ENCODE measurements at places on chromosomes 11 and 22.

GRCh38 chr11:131916638-131917037 lies 546.2 kb downstream of the NTM start:
- no peak for DNase-seq

DNA sequence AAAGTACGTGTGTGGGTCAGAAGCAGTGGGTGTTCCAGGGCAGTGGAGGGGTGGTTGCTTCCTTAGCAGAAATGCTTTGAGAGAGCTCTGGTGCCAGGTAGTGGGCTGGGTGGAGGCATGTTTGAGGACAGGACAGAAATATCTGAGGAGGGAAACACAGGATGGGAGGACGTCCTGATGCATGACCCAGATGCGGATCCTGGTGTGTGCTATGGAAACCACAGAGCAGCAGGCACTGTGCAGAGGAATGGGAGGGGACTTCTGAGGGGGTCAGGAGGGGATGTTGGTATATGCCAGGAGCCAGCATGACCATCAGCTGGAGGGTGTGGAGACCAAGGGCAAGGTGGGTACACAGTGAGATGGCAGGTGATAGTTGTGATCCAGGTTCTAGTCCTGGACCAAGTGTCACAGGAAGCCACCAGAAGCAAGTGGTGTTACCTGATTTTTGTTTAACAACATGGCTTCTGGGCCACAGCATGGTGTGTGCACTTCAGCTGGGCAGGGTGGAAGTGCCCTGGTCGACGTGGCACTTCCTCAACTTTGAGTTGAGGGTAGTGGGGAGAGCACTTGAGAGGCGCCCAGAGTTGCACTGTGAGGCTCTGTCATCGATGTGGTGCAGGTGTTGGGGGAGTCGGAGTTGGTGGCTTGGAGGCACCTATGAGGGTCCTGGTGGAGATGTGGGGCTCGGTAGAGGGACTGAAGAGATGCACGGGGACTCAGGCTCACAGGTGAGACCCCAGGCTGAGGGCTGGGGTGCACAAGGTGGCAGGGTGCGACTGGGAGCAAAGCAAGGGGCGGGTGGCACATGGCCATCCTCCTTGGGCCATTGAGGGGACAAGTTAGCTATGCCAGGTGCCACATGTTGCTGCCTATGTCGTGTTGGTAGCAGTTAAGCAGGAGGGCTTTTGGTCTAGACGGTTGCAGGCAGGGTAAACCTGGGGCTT lies 7.5 kb downstream of the DGCR8 start:
- no peak for DNase-seq

DNA sequence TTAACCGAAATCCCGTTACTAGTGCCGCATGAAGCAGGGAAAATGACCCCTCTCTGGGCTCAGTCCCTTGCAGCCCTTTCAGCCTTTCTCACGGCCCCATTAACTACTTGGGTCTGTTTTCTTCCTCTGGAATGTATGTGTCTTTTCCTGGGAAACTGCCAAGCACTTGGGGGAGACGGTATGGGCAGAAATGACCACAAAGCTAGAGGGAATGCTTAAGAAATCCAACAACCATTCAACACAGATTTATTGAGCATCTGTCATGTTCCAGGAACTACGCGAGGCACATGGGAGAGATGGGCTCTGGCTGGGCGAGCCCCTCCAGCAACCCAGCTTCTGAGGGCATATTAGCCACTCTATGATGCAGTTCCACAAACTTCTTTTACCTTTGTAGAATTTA lies 462.6 kb downstream of the BUD13 start:
- no peak for DNase-seq

DNA sequence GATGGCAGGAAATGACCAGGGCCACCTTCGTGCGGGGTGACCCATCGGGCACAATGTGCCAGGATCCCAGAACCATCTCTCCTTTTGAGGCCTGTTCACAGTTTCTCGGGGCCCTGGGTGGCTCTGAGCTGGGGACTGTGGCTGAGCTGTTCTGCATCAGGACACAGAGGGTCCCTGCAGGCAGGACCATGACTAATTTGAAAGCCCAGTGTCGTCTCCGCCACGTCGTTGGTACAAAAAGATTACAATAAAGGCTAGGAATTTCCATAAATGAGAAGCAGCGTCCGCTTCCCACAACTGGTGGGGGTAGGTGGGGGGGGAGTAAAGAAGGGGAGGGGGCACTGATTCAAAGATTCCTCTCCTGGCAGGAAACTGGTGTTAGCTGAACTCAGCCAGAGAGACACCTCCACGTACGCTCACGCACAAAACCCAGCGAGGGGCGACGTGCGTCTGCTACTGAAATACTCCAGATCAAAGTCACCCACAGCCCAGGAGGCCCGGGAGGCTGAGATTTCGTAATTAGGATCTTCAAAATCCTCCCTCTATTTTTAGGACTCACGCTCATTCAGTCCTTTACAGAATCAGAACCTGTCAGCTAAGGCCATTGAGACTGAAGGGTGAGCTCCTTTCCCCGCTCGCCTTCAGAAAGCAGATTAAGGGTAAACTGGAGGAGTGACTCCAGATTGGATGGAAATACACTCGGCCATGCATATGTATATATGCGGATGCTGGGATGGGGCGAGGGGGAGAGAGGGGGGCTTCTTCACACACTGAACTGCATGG lies 11.0 kb downstream of the MN1 start:
- DNase-seq: no peak

- no peak for DNase-seq
Measured at GRCh38 chr11:104152941-104153505, 10.9 kb downstream of the PDGFD start.

GRCh38 chr11:129699711-129700304 lies 115.8 kb upstream of the TMEM45B start:
- no peak for DNase-seq

GRCh38 chr11:2987881-2988861 lies 4.0 kb downstream of the NAP1L4 start:
- no peak for DNase-seq

DNA sequence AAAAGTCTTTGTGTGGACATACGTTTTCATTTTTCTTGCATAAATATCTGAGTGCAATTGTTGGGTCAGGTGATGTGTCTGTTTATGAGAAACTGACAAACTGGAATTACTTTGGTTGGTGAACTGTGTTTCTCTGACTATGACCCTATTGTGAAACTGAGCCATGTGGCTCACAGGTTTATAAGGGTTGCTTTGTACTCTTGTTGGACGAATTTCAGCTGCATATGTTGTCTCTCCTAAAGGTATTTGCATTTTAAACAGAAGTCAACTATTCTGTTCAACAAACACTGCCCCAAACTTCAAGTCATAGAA lies 34.4 kb upstream of the RASD2 start:
- no peak for DNase-seq

- no peak for DNase-seq
Measured at GRCh38 chr11:62393735-62394134, 25.1 kb upstream of the SCGB1A1 start.

DNA sequence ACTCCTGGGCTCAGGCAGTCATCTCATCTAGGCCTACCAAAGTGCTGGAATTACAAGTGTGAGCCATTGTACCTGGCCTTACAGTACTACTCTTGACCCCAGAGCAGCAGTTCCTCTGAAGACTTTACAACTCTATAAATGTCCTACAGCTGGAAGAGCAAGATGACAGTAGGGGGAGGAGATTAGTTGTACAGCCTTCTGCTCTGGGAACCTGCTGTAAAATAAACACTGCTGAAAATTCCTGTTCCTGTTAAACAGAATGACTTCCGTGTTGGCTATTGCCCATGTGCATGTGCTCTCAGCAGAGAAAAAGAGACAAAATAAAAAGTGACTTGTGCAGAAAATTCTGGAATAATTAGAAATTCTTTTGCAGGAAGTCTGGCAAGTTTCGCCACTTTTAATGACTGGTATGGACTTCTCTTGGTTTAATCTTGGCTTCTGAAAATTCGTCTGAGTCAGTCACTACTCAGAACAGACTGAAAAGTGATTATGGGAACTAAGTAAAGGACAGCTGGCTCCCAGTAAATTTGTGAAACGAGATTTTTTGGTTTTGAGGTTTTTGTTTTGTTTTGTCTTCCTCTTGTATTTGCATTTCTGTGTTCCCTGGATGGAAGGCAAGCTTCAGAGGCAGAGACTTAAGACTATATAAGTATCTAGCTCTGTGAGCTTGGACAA lies 955.7 kb downstream of the DLG2 start:
- DNase-seq: no peak

- DNase-seq: no peak
Measured at GRCh38 chr22:39528681-39529486, 3.7 kb downstream of the RPS19BP1 start.

GRCh38 chr11:113994077-113994954 lies 19.4 kb downstream of the HTR3A start:
- DNase-seq: no peak

- DNase-seq: no peak
Measured at GRCh38 chr11:92978271-92979111, 9.0 kb downstream of the MTNR1B start.

- DNase-seq: no peak
Measured at GRCh38 chr11:69414773-69415187, 66.7 kb upstream of the LINC01488 start.

DNA sequence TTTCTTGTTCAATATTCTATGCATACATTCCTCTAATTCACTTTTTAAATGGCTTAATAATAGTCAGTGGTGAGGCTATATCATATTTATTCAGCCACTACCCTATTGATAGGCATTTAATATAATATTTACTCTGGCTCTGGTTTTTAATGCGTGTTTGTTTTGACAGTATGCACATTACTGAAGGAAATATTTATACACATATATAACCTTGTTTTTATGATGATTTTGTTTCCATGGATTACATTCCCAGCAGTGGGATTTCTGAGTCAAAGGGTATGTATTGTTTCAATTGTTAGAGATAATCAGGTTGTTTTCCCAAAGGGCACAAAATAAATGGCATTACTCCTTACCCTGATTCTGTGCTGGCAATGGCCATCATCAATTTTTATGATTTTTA lies 105.8 kb downstream of the UVRAG start:
- DNase-seq: no peak

- no peak for DNase-seq
Measured at GRCh38 chr22:47038206-47038835, 275.9 kb downstream of the TBC1D22A start.

GRCh38 chr11:106714199-106714598 lies 304.1 kb downstream of the GUCY1A2 start:
- no peak for DNase-seq

DNA sequence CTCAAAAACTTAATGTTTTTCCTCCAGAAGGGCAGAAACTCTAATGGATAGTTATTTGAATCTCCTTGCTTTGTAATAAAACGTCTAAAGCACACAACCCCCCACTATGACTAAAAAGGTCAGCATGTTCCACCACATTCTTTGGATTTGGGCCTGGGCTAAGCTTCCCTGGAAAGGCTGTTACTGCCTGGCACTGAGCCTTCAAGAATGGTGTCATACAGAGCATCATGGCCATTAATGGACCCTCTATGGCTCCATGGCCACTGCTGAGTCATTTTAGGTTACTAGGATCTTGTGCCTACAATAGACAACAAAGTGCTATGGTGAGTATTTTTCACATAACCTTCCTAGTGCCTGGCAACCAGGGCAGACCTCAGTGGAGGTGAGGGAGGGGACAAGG lies 242.6 kb upstream of the FAT3 start:
- peak; percentile 99 for DNase-seq

GRCh38 chr11:69425895-69426544 lies 55.4 kb upstream of the LINC01488 start:
- no peak for DNase-seq

- no peak for DNase-seq
Measured at GRCh38 chr11:117143390-117143789, 697 bp upstream of the PAFAH1B2 start.

DNA sequence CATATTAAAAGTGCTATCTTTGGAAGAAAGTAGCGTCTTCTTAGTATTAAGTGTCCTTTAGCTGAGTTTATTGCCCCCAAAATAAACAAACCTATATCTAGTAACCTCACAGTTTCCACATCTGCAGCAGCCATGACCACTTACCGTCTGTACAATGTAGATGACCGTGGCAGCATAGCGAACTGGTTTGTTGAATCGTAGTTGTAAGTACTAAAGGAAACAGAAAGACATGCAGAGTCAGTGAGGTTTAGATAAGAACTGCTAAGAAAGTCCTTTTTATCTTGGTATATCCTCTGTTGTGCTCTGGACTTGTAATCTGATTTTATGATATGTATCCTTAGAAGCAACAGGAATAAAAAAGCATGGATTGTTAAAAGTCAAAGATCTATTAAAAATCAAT lies 9.4 kb downstream of the SLC5A12 start:
- no peak for DNase-seq

GRCh38 chr11:11408436-11409221 lies 55.6 kb upstream of the CSNK2A3 start:
- DNase-seq: no peak

DNA sequence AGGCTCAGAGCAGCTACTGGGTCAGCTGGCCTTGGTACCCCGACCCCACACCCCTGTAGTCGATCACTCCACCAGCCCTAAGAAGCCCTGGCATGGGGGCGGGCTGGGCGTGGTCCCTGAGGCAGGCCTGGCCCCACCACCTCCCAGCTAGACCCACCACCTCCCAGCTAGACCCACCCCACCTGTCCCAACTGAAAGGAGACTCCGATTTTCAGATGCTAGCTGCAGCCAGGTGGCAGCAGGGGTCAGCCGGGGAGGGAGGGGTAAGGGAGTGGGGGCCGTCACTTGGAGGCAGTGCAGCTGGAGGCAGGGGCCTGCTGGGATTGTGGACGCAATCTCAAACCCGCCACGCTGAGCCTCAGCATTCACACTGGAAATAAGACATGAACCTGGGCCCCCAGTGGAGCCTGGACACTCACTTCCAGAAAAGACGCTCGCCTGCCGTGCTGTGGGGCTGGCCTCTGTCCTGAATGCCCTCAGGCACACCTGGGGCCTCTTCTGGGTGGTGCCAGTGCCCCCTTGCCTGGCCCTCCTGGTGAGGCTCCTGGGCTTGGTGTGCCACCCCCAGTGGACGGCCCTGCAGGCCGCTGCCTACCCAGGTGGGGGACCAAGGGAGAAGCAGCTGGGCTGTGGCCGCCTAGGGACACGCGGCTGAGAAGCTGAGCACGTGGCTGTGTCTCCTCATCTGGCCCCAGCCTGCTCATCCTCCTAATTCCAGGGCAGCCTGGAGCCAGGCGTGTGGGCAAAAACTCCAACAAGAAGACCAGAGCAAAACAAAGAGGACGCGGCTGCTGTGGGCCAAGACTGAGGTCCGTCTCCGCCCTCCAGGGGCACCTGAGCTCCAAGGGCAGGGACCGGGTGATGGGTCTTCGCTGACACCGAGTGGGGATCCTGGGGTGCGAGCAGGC lies 26.7 kb downstream of the OSBPL5 start:
- DNase-seq: no peak

DNA sequence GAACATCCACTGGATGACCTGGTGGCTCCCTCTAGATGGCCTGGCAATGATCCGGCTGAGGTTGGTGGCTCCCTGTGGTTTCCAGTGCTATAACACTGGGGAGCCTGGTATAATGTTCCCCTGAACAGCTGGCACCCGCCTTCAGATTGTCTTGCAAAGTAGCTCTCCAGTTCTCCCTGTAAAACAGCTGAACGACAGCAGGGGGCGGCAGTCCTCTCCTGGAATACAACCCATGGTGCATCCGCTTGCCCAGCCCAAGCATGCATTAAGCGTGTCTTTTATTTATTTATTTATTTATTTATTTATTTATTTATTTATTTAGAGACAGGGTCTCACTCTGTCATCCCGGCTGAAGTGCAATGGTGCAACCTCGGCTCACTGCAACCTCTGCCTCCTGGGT lies 258.9 kb downstream of the BUD13 start:
- no peak for DNase-seq

GRCh38 chr11:16779436-16779835 lies 41.0 kb downstream of the C11orf58 start:
- no peak for DNase-seq

Measured in BJ (cell line).